Mammary epithelial cell (primary cell): ENCODE measurements at places on chromosomes 3 and 15. TPM values are rescaled to one million over a fixed set of nuclear protein-coding genes. Genes with fewer than 3 reads are reported as not detected.
A peak's percentile ranks its signal among the peaks of the same experiment; 100 is the strongest.

Gene LHFPL4
- total RNA-seq, result not detected

Gene MUSTN1
- 1.4 TPM in 1 of 2 replicates, not detected in the other for total RNA-seq

Gene PTX3
- 0.83 TPM for total RNA-seq

GRCh38 chr15:42725331-42725903 lies 11.5 kb downstream of the CDAN1 start:
- no peak for DNase-seq

- DNase-seq, result peak; percentile 0
Measured at GRCh38 chr15:41691471-41691870, 31.3 kb downstream of the MGA start.

DNA sequence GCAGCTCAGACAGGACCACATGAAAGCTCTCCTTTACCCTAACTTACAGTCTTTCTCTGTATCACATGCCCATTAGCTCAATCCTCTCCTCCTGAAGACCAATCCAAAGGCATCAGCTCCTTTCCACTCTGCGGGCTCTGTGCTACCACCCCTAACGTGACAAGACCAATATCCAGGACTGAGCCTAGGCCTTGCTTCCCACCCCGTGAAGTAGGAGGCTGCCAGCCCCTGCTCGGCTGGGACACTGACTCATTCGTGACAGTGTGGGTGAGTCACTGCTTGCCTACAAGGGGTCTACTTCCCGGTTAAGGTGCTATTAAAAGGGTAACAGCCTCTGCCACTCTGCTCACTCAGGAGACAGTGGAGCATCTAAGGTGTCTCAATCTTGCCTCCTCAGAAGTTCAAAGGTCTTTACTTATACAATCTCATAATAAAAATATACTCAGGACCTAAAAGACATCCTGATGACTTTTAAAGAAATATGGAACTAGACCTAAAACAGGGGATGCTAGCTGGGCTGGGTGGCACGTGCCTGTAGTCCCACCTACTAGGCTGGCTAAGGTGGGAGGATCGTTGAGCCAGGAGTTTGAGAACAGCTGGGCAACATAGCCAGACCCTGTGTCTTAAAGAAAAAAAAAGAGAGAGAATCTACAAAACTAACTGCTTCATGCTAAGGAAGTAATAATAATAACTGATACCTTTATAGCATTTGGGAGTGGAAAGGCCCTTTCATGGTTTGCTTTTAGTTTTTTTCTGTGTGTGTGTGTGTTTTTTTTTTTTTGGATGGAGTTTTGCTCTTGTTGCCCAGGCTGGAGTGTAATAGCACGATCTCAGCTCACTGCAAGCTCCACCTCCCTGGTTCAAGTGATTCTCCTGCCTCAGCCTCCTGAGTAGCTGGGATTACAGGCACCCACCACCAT lies 55.0 kb downstream of the TMEM44 start:
- peak; percentile 71 for DNase-seq

GRCh38 chr3:106398891-106399600 lies 530.2 kb upstream of the CBLB start:
- DNase-seq, result no peak

Gene REC114
- not detected in 2 replicates for total RNA-seq

GRCh38 chr3:152817400-152817799 lies 17.5 kb upstream of the P2RY1 start:
- DNase-seq, result no peak

GRCh38 chr15:73944161-73945129 lies 18.2 kb downstream of the LOXL1 start:
- DNase-seq, result no peak

Gene PAK6
- 22.3 and 33.8 TPM in 2 replicates for total RNA-seq
